ENCODE measurements at places on chromosomes 11 and 22. TPM values are rescaled to one million over a fixed set of nuclear protein-coding genes. Genes with fewer than 3 reads are reported as not detected.
A peak's percentile ranks its signal among the peaks of the same experiment; 100 is the strongest.

SCUBE1 gene
- not detected for total RNA-seq

FXYD6 gene
- total RNA-seq = 0.26 TPM

TMPRSS4 gene
- total RNA-seq = not detected

DDX17 gene
- 353 TPM for total RNA-seq

DYNC2H1 gene
- total RNA-seq = 1.4 TPM

TIGD3 gene
- total RNA-seq = 0.73 TPM

DNA sequence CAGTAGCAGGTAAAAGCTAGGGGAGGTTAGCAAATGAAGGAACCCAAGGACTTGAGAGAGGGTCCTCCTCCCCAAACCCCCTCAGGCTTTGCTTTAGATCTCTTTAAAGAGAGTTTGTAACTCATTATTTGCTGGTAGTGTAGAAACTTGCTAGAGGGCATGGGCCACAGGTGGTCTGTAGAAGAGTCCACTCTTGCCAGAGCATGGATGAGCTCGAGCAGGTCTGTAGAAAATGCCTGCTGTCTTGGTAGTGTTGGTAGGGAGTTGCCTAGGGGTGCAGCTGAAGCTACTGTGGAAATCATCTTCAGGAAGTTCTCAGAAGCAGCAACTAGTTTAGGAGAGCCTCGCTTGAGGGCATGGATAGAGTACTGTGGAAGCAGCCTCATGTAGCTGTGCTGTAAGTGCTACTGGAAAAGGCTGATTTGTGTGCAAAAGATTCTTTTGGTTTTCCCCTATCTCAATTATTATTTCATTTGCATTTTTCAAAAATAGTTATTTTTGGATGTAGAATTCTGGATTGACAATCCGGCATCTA lies 104.3 kb downstream of the TMEM135 start:
- DNase-seq = no peak

GRCh38 chr22:44711690-44712555 lies 9.9 kb downstream of the PRR5 start:
- no peak for DNase-seq

- no peak for DNase-seq
Observed at GRCh38 chr11:75469785-75470405, 36.9 kb upstream of the KLHL35 start.

GRCh38 chr11:131696690-131697089 lies 326.3 kb downstream of the NTM start:
- no peak for DNase-seq

DNA sequence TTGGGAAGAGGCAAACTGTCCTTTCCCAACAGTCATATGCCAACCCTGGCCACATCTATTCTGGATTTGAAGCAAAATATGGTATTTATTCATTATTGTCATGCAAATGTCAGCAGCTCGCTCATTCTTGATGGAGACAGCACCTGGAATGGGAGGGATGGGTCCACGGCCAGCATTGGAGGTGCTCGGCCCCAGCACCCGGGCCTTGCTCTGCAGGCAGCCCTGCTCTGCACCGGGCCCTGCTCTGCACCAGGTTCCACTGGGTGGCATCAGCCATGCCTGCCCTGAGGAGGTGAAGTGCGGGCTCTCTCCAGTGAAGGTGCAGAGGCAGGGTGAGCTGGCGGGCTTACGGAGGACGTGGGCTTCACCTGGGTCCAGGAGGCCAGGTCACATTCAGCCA lies 19.8 kb downstream of the LRP5 start:
- no peak for DNase-seq

DNA sequence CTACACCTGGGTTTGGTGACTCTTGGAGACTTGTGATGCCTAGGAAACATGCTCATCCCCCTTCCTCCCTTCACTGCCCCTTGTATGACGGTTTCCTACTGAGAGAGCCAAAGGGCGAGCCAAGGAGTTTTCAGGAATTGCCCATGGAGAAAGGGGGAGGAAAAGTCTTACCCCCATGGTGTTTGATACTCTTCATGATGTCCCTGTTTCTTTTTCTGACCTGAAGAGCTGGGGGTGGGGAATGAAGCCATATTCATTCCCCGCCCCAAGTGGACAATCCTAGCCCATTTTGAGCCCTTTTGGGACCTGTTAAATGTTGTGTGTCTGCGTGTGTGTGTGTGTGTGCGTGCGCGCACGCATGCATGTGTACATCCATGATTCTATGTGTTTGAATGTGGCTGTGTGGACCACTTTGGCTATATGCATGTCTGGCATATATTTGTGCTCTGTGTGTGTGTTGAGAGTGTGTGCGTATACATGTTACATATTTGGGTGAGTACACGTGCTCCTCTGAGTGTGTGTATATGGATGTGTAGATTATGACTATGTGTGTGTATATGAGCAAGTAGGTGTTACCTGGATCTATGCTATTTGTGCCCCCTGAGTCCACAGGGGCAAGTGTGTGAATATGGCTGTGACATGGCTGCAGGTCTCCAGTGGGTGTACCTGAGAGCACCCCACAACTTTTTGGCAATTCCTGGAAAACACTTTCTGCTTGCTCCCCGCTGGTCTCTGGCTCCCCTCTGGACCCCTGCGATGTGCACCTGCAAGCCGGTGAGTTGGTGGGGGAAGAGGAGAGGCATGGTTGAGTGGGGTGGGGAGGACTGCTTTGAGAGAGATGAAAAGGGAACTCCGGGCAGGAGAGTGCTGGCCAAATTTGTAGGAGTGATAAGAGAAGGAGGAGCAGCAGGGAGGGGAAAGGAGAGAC lies 24.6 kb downstream of the OTOG start:
- peak; percentile 3 for DNase-seq

DNA sequence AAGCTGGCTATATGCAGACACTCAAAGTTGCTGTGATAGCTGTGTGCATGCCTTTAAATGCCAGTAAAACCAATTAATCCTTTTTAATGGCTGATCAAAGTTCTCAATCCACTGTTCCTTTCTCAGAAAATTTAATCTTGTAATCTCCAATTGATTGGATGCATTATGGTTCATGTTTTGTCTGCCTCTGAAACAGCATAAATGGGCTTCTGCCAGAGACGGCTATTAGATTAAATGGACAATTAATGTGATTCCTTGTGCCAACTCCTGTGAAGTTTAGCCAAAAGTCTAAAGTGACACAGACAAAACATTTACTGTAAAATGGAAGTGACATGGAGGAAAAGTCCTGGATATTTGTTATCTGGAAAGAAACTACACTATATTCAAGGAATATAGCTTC lies 952.5 kb upstream of the FAT3 start:
- no peak for DNase-seq

- DNase-seq = no peak
Observed at GRCh38 chr11:126581871-126582648, 226.6 kb downstream of the ST3GAL4 start.

DNA sequence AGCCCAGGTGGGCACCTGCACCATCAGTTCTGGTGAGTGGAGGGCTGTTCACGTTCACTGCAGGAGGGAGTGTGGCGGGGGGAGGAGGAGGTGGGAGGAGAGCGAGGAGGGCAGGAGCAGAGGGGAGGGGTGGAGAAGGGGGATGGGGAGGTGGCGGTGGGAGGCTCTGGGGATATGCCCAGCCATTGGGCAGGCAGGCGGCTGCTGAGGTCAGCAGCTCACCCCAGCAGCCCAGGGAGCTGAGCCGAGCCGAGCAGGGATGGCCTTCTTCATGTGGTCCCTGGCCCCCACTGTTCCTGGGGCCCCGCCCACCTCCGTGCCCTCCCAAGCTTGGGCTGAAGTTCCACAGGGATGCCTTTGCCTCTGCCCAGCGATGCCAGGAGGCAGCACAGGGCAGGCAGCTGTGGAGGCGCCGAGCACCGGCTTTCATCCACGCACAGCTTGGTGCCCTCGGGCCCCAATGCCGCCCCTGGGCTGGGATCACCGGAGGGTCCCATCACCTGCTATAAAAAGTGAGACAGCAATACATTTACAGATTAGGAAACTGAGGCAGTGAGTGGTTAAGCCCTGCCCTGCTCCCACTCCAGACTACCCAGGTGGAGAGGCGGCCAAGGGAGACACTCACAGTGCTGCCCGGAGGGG lies 21.6 kb downstream of the RTN4R start:
- DNase-seq = no peak

DNA sequence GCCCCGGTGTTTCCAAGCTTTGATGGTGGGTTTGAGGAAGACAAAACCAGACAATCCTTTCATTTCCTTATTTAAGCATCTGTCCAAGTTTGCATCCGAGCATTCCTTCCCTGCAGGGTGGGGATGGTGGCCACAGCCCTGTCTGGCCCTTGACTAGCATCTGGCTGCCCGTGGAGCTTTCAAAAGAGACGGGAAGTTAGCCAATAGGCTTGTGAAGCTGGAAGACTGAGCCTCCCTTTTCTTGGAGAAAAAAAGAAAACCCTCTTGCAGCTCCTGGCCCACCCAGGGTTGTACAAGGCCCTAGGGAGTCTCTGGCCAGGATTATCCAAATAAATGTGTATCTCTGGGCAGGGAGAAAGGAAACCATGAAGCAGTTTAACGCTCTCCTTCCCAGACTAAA lies 60.6 kb downstream of the MICAL2 start:
- no peak for DNase-seq

DNA sequence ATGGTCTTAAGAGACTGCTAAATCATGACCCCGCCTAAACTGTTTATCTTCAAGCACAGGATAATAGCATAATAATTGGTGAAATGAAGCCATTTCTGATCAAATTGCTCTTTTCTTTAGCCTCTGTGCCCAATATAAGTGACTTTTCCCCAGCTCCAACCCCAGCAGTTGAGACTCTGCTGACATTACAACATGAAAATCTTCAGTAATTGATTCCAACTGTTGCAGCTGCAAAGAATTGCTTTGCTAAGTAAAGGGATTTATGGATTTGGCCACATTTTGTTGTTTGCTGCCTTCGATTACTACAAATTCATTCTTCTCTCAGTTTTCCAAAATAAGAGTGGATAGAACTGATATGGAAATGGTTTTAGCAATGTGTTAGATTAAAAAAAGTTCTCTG lies 576.7 kb upstream of the LRRC4C start:
- DNase-seq = no peak

DNA sequence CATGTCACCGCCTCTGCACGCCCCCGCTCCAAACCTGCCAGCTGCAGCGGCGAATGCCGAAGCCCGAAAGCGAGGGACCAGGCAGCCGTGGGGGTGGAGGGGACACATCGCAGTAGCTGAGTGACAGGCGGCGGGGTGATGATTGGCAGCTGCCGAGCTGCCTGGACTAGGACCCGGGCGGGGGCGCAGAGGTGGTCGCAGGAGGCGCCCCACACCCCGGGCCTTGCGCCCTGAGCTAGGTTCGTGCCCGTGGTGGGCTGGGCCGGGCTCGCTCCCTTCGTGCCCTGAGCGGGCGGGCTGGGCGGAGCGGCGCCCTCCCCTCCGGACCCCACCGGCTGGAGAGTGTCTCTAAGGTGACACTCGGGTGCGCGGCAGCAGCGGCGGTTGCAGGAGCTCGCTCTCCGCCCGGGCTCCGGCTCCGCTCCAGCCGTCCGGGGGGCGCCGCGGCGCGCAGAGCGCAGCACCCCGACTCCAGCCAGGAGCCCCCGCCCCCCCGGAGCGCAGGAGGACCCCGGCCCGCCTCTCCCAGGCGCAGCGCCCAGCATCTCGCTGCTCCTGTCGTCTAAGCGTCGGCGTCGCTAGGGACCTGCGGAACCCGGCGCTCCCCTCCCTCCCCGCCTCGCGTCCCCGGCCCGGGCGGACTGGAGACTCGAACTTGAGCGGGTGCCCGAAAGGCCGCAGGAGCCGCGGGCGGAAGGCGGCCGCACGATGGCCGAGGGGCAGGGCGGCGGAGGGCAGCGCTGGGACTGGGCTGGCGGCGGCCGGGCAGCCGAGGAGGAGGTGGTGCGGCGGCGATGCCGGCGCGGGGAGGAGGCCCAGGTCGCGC lies 14.5 kb upstream of the DGKZ start:
- peak; percentile 64 for DNase-seq

DNA sequence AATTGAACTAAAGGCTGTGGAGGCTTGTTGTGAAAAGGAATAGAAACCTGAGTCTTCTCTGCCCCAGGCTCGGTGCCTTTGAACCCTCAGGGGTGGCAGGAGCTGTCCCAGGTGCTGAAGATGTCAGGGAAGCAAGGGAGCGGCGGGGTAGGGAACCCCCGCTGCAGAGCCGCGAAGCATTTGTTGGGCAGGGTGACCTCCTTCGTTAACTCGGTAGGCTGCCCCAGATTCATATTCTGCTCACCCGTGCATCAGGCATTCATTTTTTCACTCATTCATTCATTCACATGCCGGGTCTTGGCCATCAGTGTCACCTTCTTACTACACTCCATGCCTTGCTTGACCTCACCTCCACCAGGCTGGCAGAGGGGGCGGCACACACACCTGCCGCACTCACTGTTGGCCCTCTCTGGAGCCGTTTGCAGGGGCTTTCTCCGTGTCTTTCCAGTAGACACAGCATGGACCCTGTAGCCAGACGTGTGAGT lies 618.9 kb downstream of the BRD1 start:
- DNase-seq = no peak

DNA sequence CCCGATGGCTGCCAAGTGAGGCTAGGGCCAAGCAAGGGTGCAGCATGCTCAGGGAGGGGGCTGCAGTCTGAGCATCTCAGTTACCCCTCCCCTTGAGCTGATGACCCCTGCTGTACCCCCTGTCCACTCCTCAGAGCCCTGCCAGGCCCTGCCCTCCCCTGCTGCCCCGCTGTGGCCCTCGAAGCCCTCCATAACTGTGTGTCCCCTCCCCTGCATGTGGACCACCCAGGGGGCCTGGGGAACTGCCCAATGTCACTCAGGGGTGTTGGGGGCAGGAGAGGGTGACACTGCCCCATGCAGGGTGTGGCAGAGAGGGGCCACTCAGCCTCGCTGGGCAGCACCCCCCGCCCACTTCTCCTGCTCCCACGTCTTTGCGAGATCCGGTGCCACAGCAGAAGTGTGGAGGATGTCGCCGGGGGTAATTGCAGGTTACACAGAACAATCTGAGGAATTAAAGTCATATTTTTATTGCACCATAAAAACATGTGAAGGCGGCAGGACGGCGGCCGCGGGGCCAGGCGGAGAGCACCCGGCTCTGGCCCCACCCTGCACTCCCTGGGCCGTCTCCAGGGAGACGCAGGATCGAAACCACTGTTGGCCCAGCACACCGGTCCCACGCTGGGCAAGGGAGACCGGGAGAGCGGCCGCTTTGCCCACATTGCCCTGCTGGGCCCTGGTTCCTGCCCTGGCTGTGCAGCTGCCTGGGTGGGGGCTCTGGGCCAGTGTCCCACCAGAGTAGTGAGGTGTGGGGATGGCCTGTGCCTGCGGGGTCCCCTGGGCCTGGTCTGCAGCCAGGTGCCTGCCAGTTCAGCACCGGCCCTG lies 18.7 kb upstream of the GNB1L start:
- no peak for DNase-seq

GRCh38 chr11:118227865-118228785 lies 3.3 kb upstream of the JAML start:
- DNase-seq = peak; percentile 43

DNA sequence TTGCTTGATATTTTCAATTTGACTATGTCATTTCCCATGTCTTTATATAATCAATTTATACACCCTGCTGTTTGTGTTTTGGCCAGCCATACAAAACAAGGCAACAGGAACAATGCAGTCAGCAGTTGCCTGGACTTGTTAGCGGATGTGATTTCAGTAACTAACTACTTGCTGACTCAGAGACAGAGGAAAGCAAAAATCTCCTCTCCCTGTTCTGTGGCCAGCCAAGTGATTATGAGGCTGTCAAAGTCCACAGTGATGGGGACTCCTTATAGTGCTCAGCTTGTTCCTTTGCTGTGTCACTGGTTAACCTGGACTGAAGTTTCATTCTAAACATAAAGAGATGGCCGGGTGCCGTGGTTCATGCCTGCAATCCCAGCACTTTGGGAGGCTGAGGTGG lies 32.6 kb upstream of the APLP2 start:
- no peak for DNase-seq

GRCh38 chr11:88104408-88104807 lies 70.8 kb downstream of the RAB38 start:
- no peak for DNase-seq
